ENCODE measurements at places on chromosomes 2 and 18.

DNA sequence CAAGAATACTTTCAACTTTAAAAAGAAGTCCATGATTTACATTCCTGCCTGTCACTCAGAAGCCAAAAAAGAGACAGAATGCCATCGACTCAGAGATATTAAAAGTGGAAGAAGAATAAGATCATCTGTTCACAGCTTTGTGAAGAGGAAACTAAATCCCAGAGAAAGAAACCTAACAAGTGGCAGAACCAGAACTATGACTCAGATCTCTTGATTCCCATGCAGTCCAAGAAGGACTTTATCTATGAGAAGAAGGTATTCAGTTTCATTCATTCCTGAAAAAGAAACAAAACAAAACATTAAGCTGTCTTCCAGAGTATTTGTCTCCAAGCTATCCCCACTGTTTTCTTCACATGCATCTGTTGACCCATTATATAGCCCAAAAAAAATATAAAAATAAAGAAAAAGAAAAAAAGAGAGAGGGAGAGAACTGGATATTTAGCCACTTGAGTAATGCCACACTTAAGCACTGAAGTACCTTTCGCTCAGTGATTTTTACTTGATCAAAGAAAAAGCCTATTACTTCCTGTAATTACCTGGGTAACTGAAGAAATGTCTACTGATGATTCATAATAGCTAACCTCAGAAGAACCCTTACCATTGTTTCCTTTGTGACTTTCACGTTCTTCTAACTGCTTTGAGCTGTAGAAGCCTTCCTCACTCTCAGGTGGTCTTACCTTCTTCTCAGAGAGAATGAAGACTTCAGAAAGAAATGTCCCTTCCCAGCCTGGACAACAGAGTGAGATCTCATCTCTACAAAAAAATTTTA lies 17.7 kb upstream of the AKAIN1 start:
- no peak for DNase-seq

GRCh38 chr2:145207884-145208283 lies 688.0 kb upstream of the ZEB2 start:
- no peak for DNase-seq

- DNase-seq, result no peak
Observed at GRCh38 chr2:20579866-20580265, 71.0 kb downstream of the HS1BP3 start.

DNA sequence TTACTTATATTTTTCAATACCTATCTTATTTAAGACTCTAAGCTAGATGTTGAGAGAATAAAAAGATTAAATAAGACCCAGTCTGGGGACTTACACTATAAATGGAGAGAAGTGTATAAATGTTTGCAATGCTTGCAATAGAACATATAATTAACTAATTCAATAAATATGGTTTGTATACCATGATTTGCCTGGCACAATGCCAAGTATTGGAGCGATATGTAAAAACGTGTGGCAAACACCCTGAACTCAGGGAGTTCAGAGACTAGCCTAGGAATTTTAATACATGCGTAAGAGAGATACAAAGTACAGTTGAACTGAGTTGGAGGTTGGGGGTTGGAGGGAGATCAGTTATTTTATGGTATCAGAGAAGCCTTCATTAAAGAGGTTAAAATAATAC lies 251.8 kb upstream of the DDX18 start:
- no peak for DNase-seq

GRCh38 chr2:46198164-46198883 lies 98.9 kb upstream of the EPAS1 start:
- no peak for DNase-seq

DNA sequence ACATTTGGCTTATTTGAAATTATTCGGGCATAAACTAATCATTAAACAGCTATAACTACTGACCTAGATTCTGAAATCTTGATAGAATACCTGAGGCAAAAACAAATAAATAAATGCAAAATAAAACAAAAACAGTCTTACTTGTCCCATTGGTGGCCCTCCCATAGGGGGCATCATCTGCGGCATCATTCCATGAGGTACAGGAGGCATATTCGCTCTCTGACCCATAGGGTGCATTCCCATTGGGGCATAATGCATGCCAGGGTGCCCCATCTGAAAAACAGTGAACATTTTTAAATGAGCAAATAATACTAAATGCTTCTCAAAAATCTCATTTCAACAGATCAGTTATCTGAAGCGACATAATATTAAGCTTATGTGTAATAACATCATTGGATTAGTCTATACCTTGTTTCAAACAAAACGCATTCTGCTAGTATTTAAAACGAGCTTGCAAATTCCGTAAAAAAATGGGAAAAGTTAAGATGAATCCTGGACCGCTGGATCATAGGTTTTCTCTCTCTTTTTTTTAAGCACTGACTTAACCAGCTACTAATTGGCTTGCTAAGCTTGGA lies 1.3 kb downstream of the PRPF40A start:
- DNase-seq, result no peak

- peak; percentile 25 for DNase-seq
Observed at GRCh38 chr2:15965564-15966019, 25.2 kb downstream of the MYCN start.

DNA sequence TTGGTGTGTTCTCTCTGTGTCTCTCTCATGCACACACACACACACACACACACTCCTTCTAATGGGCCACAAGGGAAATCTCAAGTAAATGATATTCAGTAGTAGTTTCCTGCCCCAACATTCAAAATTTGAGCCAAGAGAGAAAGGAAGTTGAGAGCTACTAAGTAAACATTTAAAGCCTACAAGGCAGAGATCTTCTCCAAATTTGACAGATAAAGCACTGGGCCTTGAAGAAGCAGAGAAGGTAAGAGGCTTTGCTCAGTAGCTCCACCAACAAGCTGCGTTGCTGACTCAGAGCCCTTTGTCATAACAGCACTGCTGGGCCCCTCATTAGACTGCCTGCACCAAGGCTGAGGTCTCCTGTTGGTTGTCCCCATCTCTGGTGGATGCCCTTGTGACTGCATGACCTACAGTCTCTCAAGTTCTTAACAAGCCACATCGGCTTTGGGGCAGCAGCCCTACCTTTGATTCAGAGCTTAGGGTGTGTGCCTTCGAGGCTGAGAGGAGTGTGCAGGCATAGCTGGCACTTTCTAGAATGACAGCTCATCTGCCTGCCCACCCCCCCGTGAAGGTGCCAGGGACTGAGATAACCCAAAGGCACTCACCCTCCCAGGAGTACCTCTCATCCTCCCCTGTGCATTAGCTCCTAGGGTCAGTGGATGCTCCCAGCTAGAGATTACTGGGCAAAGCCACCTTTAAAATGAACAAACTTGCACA lies 32.3 kb upstream of the NEB start:
- DNase-seq, result no peak

DNA sequence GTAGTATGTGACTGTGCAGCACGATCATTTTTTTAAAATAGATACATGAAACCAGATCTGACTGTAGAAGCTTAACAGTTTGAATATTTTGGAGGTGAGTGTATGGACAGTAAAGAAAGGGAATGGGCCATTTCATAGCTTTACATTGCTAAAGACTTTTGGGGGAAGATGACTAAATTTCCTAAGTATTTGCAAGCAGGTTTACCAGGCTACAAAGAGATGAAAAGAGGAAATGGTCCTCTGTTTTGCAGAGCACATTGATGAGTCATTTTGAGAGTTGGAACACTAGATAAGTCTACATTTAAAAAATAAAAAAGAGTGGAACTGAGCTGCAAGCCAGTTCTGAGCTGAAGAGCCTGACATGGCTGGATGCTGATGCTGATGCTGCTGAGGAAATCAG lies 115.7 kb upstream of the LRATD1 start:
- DNase-seq, result no peak

- no peak for DNase-seq
Observed at GRCh38 chr2:101337877-101338276, 29.4 kb upstream of the RNF149 start.
